ENCODE measurements at places on chromosomes 7 and 10.

DNA sequence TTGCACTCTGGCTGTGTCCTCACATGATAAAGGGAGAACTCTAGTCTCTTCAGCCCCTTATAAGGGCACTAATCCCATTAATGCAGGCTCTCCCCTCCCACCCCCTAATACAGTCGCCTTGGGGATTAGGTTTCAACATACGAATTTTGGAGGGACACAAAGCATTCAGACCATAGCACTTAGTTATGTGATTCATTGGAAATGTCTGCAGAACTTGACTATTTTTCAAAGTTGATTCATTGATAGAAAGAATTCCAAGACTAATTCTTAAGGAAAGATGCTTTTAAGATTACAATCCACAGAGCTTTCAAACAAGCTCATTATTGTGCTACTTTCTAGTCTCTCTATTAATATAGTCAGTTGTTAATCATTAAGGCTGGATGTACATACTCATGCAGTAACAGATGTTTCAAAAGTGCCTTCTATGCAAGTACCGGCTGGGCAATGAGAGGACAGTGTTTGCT lies 85.3 kb upstream of the RPA3 start:
- no peak for DNase-seq

DNA sequence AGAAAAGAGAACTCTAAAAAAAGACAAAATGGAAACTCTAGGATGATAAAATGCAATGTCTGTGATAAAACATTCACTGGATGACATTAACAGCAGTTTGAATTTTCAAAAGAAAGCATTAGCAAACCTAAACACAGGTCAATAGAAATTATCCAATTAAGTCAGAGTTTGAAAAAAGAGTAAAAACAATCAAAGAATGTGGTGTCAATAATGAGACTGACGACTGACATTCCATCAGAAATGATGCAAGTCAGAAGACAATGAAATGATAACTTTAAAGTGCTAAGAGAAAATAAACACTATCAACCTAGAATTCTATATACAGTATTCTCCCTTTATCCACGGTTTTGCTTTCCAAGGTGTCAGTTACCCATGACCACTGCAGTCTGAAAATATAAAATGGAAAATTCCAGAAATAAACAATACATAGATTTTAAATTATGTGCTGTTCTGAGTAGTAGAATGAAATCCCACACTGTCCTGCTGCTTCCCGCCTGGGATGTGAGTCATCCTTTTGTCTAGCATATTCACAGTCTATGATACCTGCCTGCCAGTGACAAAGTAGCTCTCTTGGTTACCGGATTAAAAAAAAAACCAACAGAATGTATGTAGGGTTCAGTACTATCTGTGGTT lies 38.3 kb upstream of the SFMBT2 start:
- DNase-seq = no peak

- no peak for DNase-seq
Observed at GRCh38 chr10:75556320-75556719, 124.9 kb downstream of the LRMDA start.

- no peak for DNase-seq
Observed at GRCh38 chr10:93060887-93061593, 442 bp downstream of the CYP26C1 start.

Measured in activated CD8-positive, alpha-beta memory T cell treated with anti-CD3 and anti-CD28 coated beads for 4 hours (primary cell).